ENCODE measurements at places on chromosomes 7 and 10.

- DNase-seq, result peak; percentile 46
Observed at GRCh38 chr10:6737080-6737641, 157.1 kb upstream of the PRKCQ start.

DNA sequence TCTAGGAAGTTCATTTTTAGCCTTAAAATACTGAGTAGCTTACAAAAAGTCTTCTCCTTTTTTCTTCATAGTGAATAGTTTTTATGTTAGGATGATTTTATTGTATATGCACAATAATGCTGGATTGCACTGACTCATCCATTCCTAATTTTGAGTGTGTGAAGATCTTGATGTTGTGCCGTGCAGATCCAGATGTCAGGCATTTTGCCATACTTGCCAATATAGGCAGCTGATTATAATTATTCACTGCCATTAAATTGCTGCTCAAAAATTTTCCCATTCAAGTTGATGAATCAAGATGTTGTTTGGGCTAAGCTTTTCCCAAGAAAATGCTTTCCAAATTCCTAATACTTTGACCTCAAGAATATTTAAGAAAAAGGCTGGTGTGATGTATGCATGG, 218.3 kb downstream of the AHR start:
- DNase-seq, result no peak

DNA sequence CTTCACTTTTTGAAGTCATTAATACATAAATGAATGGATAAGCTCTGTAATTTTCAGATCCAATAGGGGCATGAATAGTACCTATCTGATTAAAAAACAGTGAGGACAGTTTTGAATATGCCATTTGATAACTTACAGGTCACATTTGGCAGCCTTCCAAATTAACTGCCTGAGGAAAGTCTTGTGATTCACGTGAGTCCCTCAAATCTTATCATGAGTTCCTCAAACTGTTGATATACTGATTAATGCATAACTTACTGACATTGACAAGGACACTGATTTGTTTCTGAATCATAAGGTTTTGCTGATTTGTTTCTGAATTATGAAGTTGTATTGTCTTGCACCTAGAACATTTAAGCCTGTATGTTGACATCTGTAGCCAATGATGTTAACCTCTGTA, 55.1 kb downstream of the ANKMY2 start:
- no peak for DNase-seq

GRCh38 chr10:110035070-110035921, 27.5 kb downstream of the ADD3 start:
- no peak for DNase-seq

DNA sequence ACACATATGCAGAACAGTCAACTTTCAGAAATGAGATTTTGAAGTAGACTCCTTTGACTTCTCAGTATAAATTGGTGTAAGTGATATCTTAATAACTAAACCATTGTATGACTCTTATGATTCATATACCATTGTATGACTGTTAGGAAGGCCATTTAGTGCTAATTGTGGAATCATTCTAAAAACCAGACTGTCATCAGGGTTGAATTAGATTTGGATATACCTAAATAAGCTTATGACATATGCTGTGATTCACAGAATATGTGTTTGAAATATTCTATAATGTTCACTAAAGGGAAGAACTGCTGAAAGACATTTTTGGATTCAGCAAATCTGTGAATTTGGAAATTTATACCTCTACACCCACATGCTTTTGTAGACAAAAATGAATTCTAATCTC, 438.1 kb downstream of the MDFIC start:
- DNase-seq, result no peak

DNA sequence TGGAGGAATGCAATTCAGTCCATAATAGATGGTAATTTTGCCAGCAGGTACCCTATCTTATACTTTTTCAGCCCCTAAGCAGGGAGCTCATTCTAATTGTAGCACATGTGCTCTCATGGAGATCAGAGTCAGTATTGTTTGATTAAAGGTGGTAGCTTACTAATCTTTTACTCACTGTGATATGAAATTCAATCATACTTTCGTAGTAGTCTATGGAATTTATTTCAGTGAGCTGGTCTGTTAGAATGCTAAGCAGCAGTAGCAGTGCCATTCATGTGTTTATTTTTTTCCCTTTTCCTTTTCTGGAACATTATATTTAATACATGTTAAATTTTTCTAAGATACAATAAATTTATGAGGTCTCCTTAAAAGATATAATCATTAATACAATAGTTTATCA, 109.0 kb downstream of the ST7 start:
- DNase-seq, result no peak

DNA sequence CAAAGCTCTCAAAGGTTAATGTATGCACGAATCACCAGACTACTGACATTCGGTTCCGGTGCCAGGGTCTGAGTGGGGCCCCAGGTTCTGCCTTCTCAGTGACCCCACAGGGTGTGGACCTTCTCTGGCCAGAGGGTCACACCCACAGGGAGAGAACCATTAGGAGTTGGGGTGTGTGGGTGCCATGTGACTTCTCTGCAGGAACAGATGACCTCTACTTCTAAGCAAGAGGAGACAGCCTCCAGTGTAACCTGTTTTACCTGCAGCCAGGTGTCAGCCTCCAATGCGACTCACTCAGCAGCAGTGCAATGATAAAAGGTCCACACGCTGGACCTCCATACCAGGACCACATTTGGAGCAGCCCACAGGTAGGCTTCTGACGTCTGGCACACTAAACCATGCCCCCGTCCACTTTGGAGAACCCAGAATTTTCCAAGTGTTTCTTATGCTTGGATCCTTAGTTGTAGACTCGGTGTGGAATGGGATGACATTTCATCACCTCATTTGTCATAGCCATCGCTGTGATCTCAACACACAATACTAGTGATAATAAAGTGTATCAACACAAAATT, 16.2 kb upstream of the INSIG1 start:
- no peak for DNase-seq

GRCh38 chr7:7435978-7436377, 99.7 kb downstream of the COL28A1 start:
- no peak for DNase-seq

GRCh38 chr10:71045936-71046335, 157.6 kb upstream of the PCBD1 start:
- DNase-seq, result no peak

DNA sequence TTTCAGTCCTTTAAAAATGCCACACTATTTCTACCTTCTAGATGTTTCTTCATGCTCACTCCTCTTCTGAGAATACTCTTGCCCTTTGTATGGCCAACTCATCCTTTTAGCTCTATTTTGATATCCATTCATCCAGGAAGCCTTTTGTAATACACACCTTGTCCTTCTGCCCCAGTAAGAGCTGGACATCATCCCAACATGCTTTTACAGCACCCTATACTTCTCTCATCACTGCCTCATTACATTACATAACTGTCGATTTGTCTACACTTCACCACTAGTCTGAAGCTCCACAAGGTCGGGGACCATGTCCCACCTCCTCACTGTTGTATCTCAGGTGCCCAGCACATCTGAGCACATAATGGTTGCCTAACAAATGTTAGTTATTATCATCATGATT, 29.2 kb downstream of the PRR15 start:
- no peak for DNase-seq

DNA sequence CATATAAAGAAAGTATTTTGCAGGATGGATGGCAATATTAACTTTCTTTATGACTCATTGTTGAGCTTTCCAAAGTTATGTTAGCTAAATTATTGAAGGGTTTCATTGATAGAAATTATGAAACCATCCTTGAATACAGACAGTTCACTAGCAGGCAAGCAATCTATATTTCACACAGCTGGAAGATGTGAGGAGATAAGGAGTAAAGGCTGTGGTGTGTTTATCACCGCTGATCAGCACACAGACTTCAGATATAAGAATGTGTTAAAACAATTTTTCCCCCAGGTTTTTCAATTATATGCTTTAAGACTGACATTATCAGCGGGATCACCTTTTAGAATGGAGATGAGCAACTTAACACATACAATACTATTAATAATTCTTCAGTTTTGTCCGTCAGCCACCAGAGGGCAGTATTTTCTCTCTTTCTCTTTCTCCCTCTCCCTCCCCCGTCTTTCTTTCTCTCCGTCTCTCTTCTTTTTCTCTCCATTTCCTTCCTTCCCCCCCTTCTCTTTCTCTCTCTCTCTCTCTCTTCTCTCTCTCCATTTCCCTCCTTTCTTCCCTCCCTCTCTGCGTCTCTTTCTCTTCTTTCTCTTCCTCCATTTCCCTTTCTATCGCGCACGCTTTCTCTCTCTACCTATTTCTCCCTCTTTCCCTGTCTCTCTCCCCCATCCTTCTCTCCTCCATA, 62.9 kb upstream of the FAM171A1 start:
- DNase-seq, result no peak

GRCh38 chr7:51982653-51983052, 666.0 kb upstream of the COBL start:
- no peak for DNase-seq

DNA sequence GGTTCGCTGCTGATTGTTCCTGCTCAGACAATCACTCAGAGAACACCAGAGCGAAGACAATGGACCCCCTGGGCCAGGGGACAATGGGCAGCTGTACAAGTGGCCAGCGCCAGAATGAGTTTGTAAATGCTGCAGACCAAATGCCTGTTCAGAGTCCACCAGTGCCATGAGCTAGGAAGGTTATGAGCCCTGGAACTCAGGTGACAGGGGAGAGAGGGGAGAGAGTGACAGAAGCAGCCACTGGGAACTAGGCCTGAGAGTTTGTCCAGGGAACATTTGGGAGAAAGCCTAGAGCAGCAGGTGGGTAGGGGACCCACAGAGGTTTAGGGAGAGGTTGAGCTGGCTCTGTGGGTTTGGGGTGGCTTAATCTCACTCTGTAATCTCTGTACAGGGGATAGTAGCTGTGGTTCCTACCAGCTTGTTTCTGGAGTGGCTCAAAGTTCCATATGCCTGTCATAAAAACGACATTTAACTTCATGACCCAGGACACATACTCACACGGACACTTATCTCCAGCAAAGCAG, 60.4 kb downstream of the C10orf105 start:
- no peak for DNase-seq

DNA sequence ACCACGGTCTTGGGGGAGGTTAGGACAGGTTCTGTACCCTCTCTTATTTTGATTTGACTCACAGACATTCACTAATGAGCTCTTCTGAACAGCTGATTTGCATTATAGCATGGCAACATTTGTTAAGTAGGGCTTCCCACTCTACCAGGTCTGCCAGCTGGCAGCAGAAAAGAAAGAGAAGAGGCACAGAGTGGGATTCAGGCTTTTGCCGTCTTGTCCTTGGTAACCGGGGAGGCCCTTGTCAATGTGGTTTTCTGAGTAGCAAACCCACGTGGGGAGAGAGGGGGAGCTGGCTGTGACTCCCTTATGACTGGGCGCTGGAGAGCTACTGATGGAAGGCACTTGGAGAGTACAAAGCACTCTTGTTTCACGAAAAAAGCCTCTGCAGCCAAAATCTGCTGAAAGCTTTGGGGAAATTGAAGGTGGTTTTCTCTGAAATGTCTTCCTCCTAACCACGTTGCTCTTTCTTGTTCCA, 355.3 kb upstream of the GALNT17 start:
- no peak for DNase-seq

- no peak for DNase-seq
Observed at GRCh38 chr10:132118366-132118765, 52.6 kb downstream of the JAKMIP3 start.

- no peak for DNase-seq
Observed at GRCh38 chr7:74069086-74069541, 14.5 kb upstream of the LIMK1 start.

- DNase-seq, result peak; percentile 33
Observed at GRCh38 chr7:26686448-26686981, 177.9 kb downstream of the SKAP2 start.

DNA sequence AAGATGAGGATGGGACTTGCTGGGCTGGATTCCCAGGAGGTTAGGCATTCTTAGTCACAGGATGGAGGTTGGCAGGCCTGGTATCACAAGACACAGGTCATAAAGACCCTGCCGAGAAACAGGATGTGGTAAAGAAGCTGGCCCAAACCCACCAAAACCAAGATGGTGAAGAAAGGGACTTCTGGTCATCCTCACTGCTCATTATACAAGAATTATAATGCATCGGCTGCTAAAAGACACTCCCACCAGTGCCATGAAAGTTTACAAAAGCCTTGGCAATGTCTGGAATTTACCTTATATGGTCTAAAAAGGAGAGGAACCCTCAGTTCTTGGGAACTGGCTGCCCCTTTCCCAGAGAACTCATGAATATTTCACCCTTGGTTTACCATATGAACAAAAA, 345.5 kb upstream of the POM121L12 start:
- DNase-seq, result no peak

DNA sequence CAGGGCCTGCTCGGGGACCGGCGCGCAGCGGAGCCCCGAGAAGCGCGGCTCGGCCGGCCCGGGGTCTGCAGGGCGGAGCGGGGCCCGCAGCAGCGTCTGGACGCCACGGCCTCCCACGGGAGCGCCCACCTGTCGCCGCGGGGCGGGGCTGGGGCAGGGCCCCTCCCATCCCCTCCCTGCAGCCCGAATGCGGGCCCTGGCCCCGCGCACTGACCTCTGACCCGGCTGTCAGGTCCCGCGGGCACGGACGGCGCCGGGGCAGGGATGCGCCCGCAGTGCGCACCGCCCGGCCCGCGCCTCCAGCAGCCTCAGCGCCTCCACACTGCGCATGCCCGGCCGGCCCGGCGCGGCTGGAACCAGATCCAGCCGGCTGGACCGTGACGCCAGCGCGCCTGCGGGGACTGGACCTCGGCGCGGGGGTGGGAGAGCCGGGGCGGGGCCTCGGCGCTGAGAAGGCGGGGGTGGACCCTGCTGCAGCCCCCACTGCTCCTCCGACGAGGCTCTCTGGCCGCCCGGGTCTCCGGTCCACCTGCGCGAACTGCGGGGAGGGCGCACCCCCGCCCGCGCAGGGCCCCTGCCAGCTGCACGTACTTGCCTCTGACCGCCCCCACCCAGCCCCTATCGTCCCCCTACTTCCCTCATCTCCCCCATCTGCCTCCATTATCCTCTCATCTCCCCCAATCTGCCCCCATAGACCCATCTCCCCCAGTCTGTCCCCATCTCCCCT, 16.1 kb upstream of the GPR146 start:
- DNase-seq, result peak; percentile 83

- DNase-seq, result no peak
Observed at GRCh38 chr7:121304102-121304658, 24.6 kb upstream of the WNT16 start.

DNA sequence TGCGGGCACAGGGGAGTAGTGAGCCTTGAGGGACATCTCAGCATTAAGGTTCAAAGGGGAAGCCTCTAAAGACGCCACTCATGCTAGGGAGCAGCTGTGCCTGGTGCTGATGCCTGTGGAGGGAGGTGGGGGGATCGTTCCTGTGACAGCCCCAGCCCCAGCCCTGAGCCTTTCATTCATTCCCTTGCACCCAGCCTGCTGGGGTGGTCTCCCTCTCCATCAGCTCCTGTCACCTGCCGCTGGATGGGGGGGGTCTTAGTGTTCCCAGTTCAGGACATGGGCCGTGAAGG, 11.6 kb downstream of the ZNF316 start:
- DNase-seq, result no peak

GRCh38 chr7:28165961-28166955, 14.3 kb downstream of the JAZF1 start:
- DNase-seq, result no peak
